ENCODE measurements at places on chromosomes 5 and 9.
A peak's percentile ranks its signal among the peaks of the same experiment; 100 is the strongest.

DNA sequence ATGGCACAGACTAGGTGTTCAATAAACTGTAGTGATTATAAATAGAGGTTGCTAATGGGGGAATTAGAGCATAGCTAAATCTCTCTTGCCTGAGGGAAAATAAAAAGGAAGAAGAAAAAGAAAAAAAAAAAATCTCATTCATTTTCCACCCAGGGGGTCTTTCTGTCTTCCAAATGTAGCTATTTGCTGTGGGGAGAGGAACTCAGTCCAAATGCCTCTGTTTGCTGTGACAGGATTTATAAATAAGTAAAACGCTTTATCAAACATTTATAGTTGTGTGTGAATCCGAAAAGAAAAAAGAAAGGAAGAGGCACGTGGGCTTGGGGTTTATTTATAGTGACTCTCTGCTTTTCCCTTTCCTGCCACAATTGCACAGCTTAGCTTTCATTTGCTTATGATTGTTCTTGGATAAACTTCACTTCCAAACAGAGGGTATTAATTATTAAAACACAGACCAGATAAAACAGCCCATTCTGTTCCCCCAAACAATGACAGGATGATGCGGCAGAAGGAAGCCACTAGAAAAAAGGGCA is 245.7 kb downstream of the ASTN2 start:
- no peak for DNase-seq

- peak; percentile 99 for DNase-seq
Observed at GRCh38 chr9:127122176-127123063, at the start of gene ANGPTL2. TSS of gene ANGPTL2 (minus strand) at chr9:127122635. CDS start at chr9:127108731, 13,904 bp downstream.

- DNase-seq: no peak
Observed at GRCh38 chr5:154849791-154850201, 607 bp downstream of the FAXDC2 start.

- no peak for DNase-seq
Observed at GRCh38 chr5:73770172-73771025, 144.4 kb downstream of the ARHGEF28 start.

- no peak for DNase-seq
Observed at GRCh38 chr5:175853573-175854230, 17.7 kb upstream of the CPLX2 start.

- no peak for DNase-seq
Observed at GRCh38 chr5:131538177-131538593, 96.8 kb downstream of the RAPGEF6 start.

DNA sequence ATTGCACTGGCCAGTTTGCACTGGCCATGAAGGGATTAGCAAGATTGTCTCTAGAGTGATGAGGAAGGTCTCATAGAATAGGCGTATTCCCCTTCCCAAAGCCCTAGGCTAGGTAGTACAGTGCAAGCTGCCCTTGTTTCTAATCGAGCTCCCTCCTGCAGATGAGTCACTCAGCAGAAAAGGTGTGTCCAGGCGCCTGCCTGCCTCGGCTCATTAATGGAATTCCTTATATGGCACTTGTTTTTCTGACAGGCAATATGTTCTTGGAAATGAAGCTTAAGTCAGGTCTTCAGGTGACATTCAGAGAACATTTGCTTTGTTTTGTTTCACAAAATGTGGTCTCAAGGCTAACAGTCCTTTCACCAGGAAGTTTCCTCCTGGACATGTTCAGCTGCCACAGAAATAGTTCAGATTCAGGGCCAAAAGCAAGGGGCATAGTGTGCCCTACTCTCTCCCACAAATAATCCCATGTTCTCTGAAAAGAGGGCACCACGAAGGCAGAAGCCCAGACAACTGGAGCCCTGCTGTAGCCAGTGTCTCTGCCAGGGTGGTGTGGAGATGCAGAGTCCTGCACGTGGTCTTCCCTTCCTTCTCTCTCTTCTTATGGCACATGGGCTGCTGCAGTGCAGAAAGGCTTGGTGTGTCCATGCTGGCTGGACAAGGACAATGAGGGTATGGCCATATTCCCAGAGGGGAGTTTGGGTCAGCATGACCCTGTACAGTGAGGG is 281.1 kb upstream of the MAP3K1 start:
- no peak for DNase-seq

DNA sequence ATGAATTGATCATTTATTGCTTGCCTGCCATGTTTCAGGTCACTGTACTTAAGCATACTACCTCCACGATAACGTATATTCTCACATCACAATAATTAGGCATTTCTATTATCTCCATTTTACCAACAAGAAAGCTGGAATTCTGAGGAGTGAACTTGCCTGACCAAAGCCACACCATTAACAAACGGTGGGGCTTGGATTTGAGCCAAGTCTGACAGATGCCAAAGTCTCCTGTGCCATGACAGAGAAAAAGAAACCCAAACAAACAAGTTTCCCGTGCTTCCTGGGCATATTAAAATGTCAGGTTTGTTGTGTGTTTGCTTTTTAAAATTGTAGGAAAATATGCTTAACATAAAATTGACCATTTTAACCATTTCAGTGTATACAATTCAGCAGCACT is 40.8 kb upstream of the KCNV2 start:
- no peak for DNase-seq

GRCh38 chr9:126109575-126109974 is 217.1 kb upstream of the MVB12B start:
- no peak for DNase-seq

DNA sequence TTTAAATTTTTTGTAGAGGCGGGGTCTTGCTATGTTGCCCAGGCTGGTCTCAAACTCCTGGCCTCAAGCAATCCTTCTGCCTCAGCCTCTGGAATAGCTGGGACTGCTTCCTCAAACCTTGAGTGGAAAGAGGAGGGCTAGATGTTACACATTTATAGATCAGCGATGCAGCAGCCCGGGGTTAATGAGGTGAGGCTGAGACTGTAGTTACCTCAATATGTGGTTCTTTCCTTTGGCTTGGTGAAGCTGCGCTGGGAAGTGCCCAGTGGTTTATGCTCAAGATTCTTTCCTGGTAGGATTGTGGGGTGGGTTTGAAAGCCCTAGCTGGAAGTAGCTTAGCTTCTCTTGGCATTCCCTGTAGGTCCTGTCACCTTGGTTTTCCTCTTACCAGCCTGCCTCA is 22.5 kb downstream of the ZNF618 start:
- DNase-seq: no peak

DNA sequence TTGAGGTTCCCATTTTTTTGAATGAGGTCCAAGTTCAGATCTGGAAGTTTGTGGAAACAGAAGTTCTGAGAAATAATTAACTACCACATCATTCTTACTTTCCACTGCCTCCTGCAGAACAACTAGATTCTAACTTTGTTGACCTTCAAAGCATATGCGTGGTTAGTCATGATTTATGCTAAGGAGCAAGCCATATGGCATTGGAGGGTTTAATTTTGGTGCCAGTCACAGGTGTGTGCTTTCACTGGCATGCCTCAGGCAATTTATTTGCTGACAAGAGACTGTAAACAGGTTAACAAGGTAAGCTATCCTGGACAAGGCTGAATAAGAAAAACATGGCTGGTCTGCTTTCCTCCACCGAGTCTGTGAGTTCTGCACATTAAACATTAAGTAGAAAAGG is 31.5 kb downstream of the HMHB1 start:
- no peak for DNase-seq

DNA sequence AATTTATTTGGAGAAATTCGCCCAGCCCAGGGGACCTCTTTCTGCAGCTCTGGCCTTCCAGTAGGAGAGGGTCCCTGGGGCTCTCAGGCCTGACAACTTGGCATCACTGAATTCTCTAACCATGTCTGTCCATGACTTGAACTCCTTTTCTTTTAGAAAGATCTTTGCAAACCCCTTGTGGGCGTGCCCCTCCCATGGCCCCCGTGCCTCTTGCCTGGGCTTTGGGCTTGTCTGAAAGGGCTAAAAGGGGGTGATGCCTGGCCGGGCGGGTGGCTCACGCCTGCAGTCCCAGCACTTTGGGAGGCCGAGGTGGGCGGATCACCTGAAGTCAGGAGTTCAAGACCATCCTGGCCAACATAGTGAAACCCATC is 3.2 kb upstream of the SQSTM1 start:
- DNase-seq: no peak

- no peak for DNase-seq
Observed at GRCh38 chr5:115033861-115034260, 135.8 kb downstream of the TRIM36 start.

GRCh38 chr5:101605700-101606099 is 690.4 kb downstream of the SLCO4C1 start:
- DNase-seq: no peak

Measured in left hindlimb (tissue), 1 donor.